ENCODE measurements at places on chromosomes 7 and 10.

GRCh38 chr10:61197057-61197456 is 253.1 kb upstream of the RHOBTB1 start:
- DNase-seq: no peak

DNA sequence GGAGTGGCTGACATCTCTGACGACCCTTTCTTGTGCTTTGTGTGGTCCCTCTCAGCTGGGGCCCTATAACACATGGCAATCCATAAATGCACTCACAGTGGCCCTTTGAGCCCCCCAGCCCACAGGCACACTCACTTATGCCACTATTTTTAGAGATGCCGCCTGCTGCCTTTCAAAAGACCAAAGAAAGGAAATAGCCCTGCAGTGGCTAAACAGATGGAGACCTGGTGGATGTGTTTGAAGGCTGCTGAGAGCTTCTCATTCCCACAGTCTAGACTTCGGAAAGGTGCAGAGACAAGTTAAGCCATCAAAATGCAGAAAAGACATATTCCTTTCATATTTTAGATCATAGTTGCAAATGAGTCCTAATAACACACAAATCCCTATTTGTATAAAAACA is 42.0 kb upstream of the PDZD8 start:
- no peak for DNase-seq

GRCh38 chr10:67302701-67303100 is 376.9 kb downstream of the LRRTM3 start:
- DNase-seq: no peak

DNA sequence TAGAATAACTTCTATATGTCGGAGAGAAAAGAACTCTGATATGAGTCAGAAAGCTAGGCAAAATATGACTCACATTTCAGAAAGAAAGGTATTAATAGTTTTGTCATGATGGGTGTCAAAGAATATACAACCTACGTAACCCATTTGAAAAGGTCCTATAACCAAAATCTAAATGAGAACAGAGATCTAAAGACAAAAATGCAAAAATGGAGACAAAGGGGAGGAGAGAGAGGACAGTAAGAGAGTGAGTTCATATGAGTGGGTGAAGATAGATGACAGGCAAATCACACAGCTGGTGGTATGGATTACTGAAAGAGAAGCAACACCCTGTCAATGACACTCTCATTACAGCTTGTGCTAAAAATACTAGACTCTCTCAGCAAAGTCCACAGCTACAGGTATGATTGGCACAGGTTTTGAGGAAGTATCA is 25.6 kb downstream of the ANKMY2 start:
- DNase-seq: peak; percentile 7

DNA sequence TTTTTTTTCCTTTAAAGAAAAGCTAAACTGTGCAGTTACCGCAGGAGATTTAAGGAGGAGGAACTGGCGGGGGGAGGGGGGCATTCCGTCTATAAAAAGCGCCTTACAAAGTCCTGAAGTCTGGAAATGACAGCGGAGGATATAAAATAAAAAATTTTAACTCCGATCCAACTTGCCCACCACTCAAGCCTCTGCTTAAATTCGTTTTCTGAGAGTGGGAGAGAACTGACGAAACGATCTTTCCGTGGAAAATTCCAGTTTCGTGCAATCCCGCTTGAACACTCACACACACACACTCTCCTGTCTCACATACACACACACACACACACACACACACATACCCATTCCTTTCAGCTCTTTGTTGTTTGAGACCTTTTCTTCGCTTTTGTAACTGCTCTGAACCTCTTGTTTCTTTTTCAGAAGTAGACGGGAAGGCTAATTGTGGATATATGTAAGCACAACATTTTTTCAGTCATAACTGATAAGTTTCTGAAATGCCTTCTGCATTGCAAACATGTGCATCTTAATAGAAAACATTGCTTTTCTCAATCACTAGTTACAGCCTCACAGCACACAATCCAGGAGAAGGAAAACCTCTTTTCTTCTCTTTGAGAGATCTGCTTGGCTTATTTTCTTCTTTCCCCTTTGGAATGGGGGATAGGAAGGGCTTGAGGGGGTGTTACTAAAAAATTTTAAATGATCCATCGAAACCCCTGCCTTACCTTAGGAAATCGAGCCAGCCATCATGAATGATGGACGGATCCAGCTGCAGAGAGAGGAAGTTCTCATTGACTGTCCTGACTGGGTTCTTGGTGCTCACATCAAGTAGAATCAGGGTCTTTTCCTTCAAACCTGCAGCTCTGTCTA is 628 bp downstream of the HPSE2 start:
- no peak for DNase-seq

DNA sequence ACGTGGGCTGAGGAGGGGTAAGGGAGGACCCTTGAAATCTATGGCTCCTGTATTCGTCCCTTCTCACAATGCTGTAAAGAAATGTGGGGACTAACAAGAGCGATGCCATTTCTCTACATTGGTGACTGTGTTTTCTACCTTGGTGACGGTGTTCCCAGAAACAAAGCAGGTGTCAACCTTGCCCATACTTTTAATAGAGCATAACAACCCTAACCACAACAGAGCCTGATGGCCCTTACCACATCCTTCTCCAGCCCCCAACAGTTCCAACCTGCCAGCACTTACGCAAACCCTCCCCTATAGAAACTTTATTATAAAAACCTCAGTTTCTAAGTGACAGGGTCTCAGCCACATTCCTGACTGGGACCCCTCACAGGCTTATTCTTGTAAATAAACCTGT is 28.2 kb upstream of the ADCYAP1R1 start:
- no peak for DNase-seq

DNA sequence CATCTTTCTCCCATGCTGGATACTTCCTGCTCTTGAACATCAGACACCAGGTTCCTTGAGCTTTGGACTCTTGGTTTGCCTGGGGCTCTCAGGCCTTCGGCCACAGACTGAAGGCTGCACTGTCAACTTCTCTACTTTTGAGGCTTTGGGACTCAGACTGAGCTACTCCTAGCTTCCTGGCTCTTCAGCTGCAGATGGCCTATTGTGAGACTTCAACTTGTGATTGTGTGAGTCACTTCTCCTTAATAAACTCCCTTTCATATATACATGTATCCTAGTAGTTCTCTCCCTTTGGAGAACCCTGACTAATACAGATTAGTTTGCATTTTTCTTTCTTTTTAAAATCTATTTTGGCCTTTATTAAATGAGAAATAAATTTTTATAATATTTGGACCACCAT is 276.2 kb upstream of the SEMA3C start:
- no peak for DNase-seq

GRCh38 chr7:120817851-120818250 is 40.1 kb downstream of the TSPAN12 start:
- DNase-seq: no peak

DNA sequence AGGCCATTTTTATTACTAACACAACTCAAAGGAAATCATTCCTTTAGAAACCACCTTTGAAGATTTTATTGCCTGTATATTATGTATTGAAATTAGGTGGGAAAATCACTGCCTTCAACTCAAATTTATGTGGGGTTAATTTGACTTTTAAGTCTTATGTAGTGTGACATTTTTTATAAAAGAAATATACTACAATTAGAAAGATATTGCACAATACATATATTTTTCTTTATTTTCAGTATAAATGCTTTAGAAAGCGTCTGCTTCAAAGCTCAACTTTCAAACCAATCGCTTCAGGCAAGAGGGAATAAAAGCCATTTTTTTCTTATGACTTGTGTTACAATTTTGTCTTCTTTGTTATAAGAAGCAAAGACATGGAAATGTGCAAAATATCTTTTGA is 337.4 kb upstream of the ZWINT start:
- no peak for DNase-seq

- DNase-seq: no peak
Measured at GRCh38 chr7:121286742-121287734, 41.8 kb upstream of the WNT16 start.

- DNase-seq: no peak
Measured at GRCh38 chr7:51121931-51122425, 194.6 kb downstream of the COBL start.

GRCh38 chr7:24869572-24869971 is 110.4 kb downstream of the OSBPL3 start:
- no peak for DNase-seq

DNA sequence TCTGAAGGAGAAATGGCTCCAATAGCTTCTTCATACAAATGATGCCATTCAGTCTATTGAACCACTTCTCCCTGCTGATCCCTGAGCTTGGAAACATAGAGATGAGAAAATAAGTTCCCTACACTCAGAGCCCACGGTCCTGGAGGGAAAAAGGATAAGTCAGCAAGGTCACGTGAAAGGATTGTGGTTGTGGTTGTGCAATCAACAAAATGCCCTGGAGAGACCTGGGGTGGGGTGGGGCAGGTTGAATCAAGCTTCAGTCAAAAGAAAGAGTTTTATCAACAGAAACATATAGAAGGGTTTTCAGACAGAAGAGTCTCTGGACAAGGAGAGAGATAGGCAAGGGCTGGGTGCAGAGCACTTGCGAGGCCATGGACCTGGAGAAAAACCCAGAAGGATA is 30.1 kb downstream of the C10orf90 start:
- peak; percentile 81 for DNase-seq

DNA sequence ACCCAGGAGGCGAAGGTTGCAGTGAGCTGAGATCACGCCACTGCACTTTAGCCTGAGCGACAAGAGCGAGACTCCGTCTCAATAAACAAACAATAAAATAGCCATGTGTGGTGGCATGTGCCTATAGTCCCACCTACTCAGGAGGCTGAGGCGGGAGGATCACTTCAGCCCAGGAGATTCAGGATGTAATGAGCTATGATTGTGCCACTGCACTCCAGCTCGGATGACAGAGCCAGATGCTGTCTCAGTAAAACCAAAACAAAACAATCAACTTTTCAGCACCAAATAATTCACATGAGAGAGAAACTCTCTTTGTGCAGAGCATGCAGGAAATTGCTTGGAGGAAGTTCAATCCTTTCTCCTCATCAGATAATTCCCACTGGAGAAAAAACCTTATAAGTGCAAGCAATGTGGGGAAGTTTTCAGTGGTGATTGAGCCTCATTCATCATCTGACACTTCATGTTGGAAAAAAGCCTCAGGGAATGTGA is 13.4 kb upstream of the FIS1 start:
- DNase-seq: no peak

- DNase-seq: no peak
Measured at GRCh38 chr10:66811211-66811610, 114.6 kb upstream of the LRRTM3 start.

GRCh38 chr7:519484-520390 is at the start of gene PDGFA:
Gene PDGFA, minus strand, starts transcription at chr7:519846. Its CDS starts 845 bp downstream, at chr7:519001.
- DNase-seq: peak; percentile 60

DNA sequence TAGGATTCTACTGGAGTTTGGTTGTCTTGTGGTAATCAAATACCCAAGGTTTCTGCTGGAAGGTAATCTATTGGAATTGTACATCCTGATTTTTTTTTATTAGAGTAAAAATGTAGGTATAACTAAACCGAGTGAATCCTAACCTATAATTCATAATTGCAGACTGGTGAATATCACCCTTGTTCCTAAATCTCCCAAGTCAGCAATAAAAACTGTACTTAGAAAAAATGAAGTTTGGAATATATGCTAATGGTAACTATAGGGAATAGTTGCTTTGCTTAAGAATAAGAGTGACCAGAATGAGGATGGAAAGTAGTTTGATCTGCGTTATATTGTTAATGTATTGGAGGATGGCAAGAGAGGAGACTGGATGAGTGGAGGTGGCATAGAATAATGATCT is 10.7 kb upstream of the FZD8 start:
- no peak for DNase-seq

DNA sequence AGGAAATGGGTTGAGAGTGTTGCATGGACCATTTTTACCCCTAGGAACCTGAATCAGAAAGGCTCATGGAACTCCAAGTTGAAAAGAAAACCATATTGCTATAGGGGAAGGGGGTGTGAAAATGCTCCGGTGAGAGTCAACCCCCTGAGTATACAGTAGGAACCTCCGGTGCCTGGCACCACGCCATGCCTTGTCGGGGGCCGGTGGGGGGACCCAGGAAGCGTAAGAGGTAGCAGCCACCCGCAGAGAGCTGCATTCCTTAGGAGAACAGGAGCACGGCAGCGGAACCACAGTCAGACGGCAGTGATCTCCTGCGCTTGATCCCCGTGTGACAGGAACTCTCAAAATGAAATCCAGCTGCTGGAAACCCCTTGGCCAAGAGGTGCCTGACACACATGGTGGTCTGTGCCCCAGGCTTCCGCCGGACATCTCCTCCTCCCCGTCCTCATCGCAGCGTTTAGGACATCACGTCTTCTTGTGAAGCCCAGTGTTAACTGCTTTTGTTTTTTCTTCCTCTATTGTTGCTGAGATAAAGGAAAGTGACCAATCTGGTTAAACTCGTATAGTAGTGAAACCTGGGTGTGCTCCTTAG is 186.8 kb downstream of the CELF2 start:
- no peak for DNase-seq

- peak; percentile 54 for DNase-seq
Measured at GRCh38 chr7:43756368-43757072, 2.0 kb upstream of the BLVRA start.

- no peak for DNase-seq
Measured at GRCh38 chr7:134186027-134186426, 58.9 kb downstream of the LRGUK start.

DNA sequence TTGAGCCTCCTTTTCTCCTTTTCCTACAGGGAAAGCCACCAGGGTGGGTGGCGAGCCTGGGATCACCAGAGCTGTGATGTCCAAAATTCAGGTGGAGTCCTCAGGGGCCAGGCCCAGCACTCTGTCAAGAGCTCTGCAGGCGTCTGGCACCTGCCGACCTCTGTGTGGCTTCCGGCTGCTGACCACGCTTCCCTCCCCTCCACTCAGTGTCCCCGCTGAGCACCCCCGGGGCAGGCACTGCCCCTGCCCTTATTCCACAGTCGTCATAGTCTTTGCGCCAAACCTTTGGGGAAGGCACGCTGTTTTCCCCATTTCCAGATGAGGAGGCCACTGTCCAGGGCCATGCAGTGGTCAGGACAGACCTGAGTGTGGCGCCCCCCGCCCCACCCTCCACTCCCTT is 7.5 kb downstream of the MTG1 start:
- no peak for DNase-seq

DNA sequence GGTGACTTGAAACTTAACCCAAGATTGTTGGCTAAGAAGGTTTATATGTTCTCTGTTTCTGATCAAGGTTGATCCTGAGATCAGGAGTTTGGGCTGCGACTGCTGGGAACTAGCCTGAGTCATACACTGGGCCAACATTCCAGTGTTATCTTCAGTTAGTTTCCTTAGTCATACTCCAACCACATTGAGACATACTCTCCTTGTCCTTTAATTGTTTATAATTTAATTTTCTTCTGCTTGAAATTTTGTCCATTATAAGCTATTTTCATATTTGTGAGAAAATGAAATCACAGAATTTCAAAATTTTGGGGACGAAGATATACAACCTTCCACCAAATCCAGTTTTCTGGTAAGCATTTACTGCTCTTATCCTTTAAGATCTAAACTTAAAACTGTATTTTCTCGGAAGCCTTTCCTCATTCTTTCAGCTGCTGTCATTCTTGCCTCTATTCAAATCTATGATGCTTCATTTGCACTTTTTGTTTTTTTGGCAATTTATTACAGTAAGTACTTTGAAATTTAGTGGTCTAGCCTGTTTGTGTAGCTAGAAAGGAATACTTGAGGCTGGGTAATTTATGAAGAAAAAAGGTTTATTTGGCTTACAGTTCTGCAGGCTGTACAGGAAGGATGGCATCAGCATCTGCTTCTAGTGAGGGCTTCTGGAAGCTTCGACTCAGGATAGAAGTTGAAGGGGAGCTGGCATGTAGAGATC is 63.4 kb upstream of the POT1 start:
- peak; percentile 73 for DNase-seq
